Activated T-cell treated with anti-CD3 and anti-CD28 coated beads, Interleukin-2, amount 50 U/mL, for 72 hours (primary cell): ENCODE measurements at places on chromosomes 16 and 17. TPM values are rescaled to one million over a fixed set of nuclear protein-coding genes. Genes with fewer than 3 reads are reported as not detected.
A peak's percentile ranks its signal among the peaks of the same experiment; 100 is the strongest.

DNA sequence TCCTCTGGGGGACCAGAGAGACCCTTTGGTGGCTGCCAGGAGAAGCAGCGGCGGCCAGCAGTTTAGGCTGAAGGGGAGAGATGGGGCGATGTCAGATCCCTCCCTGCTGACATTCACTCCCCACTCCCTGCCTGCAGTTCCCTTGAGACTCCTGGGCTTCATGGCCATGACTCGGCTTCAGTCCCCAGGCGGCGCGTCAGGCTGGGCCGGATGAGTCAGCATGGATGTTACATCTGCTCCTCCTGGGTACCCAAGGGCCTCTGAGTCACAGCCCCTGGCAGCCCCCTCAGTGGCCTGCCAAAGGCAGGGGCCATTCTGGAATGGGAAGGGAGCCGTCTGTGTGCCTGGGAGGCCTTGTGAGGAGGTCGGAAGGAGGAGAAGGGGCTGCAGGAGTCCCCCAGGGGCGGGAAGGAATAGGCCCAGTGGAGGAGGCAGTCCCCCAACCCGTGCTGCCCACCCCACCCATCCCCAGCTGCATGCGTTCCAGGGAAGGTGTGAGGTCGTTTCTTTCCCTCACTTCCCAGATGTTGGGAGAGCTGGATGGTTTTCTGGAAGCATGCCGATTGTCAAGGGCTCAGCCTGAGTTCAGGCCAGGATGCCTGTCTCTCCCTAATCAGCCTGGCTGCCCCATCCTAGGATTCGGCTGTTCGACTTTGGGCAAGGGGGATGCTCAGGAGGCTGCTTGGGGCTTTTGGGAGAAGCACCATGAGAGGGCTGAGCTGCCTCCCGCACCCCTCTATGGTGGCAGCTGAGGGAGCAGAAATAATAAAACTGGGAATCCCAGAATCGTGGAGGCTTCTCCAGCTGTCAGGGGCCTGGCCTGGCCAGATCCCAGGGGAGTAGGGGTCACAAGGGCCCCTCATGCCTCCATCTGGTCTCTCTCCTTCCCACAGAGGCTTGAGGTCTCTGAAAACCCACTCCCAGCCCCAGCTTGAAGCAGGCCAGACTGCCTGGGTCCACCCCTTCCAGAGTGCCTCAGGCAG, 9.7 kb downstream of the RHBDL3 start:
- peaks cover 35% of the 10 kb centered on the region for H3K27me3 ChIP-seq
- no peaks in the 10 kb centered on the region for H3K36me3 ChIP-seq
- H3K4me1 ChIP-seq = no peaks in the 10 kb centered on the region
- DNase-seq = no peak
- H3K4me3 ChIP-seq = no peak overlapping the region

- peaks cover 22% of the 10 kb centered on the region for H3K27me3 ChIP-seq
- H3K4me3 ChIP-seq = no peak overlapping the region
- H3K36me3 ChIP-seq = no peaks in the 10 kb centered on the region
These were observed 7.1 kb upstream of the ITPRIPL2 start for GRCh38 chr16:19106625-19107020.

DNA sequence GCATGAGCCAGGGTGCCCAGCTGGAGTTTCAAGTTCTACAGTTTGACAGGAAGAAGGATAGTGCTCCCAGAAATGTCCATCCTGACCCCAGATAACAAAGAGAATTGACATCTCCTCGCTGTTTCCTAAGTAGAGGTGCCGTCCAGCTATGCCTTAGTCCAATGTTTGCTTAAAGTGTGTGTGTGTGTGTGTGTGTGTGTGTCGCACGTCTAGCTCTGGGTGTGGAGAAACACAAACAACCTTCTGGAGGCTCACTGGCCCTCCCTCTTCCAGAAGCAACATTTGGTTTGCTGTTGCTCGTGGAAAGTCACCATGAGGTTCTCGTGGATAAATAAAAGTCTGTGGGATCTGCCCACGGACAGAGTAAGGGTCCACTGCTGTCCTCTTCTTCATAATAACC, 22.1 kb downstream of the EMP2 start:
- peaks cover 5% of the 10 kb centered on the region for H3K4me1 ChIP-seq
- DNase-seq = no peak
- H3K27me3 ChIP-seq = peaks cover 22% of the 10 kb centered on the region
- no peak overlapping the region for H3K4me3 ChIP-seq
- H3K27ac ChIP-seq = no peak overlapping the region

DNA sequence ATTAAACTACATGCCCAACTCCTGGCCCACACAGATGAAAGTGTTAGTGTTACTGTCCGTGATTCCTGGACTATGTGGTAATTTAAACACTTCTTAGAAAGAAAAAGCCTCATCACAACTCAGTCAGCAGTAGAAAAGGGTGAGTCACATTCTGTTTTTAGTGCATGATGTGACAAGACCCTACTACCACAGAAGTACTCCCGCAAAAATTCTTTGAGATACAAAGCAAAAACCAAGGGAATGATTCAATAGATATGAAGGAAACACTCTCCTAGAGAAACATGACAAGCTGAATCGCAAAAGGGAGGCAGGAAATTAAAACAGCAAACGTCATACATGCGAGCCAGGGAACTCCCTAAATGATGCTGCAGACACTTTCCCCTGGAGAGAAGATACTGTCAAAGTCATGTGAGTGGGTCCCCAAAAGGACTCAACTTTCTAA, 14.4 kb downstream of the SNN start:
- peaks cover 55% of the 10 kb centered on the region for H3K4me1 ChIP-seq
- H3K36me3 ChIP-seq = peaks cover 31% of the 10 kb centered on the region
- peak overlapping the region; percentile 55 for H3K27ac ChIP-seq
- H3K4me3 ChIP-seq = no peak overlapping the region

- H3K4me3 ChIP-seq = no peak overlapping the region
- H3K27ac ChIP-seq = no peak overlapping the region
- no peaks in the 10 kb centered on the region for H3K4me1 ChIP-seq
These were observed 16.3 kb downstream of the HS3ST4 start for GRCh38 chr16:25707982-25708583.

DNA sequence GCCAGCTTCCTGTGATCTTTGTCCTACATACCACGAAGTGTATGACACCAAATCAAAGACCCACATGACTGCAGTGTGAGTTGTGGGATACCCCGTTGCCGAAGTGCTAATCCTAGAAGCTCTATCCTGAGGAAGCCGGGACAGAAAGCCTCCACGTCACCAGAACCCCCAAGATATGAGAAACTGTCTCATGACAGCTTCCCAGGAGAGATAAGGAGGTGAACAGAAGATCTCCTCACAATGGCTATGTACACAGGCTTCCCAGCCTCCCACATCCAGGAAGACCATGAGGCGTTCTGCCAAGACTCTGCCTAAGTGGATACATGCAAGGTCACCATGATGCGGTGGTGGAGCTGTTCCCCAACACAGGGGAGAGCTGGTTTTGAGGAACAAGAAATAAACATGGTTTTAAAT, 37.1 kb downstream of the TRIM25 start:
- peaks cover 24% of the 10 kb centered on the region for H3K27me3 ChIP-seq
- no peak overlapping the region for H3K27ac ChIP-seq
- no peak overlapping the region for H3K4me3 ChIP-seq
- H3K4me1 ChIP-seq = no peaks in the 10 kb centered on the region

DNA sequence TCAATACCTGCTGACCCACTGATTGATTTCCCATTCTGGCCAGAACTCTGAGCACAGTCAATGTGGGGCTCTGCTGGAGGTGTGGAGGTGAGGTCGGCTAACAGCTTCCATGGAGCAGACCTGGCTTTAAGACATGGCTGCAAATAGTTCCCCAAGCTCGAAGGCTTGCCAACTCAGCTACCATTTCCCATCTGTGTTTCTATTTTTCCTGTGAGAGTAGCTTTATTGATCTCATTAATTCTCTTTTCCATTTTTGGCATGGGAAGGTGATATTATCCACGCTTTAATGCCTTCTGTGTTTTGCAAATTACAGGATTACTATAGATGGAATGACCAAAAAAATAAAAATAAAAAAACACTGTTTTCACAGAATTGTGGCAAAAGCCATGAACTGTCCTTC, 151.6 kb upstream of the XYLT1 start:
- peaks cover 10% of the 10 kb centered on the region for H3K36me3 ChIP-seq
- H3K27ac ChIP-seq = no peak overlapping the region
- no peak overlapping the region for H3K4me3 ChIP-seq
- H3K27me3 ChIP-seq = peaks cover 42% of the 10 kb centered on the region

DNA sequence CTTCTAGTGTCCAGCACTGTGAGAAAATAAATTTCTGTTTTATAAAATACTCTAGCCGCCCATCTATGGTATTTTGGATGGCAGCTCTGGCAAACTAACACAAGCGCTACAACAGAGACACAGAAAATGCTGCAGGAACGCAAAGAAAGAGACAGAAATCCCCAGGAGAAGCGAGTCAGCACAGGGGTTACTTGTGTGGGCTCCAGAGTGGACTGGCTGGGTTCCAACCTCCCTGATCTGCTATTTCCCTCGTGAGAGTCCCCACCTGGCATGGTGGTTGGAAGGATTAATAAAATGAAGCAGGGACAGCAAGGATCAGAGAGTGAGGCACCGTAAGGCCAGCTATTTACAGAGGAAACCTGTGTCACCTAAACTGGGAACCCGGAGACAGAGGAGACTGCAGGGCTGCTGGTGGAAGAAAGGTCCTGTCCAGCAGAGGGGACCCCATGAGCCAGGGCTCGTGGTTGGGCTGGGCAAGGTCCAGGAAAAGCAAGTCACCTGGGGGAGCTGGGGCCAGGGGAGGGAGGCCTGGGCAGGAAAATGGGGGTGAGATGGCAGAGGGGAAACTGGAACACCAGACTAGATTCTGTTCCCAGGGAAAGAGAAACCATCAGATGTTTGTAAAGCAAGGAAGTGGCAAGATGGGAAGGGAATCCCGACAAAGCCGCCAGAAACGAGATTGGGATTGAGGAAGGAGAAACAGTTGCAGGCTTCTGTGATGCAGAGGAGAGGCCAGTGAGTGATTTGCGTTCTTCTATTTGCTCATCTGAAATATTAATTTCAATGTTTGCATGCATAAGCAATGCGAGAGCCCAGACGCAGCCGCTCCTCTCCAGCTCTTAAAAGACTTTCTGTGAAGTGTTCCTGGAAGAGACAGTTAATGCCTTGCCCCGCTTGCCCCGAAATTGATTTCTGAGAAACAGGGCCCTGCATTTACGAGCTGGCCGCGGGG, 63.0 kb upstream of the TEKT3 start:
- H3K27me3 ChIP-seq = no peaks in the 10 kb centered on the region
- no peak overlapping the region for H3K4me3 ChIP-seq
- DNase-seq = no peak
- no peak overlapping the region for H3K27ac ChIP-seq
- H3K36me3 ChIP-seq = no peaks in the 10 kb centered on the region

DNA sequence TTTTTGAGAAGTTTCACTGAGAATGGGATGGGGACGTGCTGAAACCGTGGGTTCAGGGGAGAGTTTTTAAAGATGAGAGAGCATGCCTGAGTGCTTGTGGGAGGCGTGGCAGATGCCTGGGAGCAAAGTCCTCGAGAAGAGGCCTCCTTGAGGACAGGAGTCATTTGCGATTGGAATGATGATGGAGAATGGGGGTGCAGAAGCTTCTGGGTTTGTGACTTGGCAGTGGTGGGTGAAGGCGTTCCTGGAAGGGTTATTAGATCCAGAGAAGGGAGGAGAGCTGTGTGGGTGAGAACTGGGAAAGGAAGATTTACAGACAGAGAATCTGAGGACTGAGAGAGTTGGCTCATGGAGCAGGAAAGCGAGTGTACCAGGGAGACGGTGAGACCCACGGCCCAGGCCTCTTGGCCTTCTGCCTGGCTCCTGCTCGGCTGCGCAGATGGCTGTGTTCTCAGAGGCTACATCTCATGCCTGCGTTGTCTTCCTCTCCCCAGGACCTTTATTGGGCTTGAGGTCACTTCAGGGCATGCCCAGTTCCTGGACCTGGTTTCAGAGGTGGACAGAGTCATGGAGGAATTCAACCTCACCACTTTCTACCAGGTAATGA, 8.6 kb upstream of the MMP15 start:
- no peak overlapping the region for H3K4me3 ChIP-seq
- H3K4me1 ChIP-seq = peaks cover 9% of the 10 kb centered on the region
- H3K27me3 ChIP-seq = no peaks in the 10 kb centered on the region
- no peak overlapping the region for H3K27ac ChIP-seq
- H3K36me3 ChIP-seq = no peaks in the 10 kb centered on the region
- DNase-seq = no peak

DNA sequence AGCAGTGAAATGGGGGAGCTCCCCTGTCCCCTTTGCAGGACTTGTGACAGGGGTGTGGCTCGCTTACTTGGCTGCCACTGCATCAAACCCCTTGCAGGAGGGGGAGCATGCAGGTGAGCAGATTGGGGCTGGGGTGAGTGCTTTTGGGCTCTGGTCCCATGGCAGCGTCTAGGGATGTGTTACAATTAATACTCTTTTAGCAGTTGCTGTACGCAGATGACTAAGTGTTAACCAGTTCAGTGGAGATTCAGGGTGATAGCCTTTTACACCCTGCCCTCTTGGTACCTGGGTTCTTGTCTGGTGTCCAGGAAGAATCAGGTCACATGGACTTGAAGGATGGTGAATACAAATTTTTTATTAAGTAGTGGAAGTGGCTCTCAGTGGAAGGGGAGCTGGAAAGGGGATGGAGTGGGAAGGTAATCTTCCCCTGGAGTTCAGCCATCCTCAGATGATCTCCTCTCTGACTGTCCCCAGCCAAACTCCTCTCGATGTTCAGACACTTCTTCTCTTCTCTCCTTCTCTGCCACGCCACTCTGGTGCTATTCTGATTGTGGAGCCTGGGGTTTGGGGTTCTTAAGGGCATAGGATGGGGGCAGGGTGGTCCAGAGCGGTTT, 100.1 kb downstream of the MARF1 start:
- H3K27me3 ChIP-seq = no peaks in the 10 kb centered on the region
- H3K27ac ChIP-seq = no peak overlapping the region
- DNase-seq = no peak
- no peaks in the 10 kb centered on the region for H3K36me3 ChIP-seq
- peaks cover 6% of the 10 kb centered on the region for H3K4me1 ChIP-seq

MYH1 gene
- not detected for total RNA-seq

- no peak overlapping the region for H3K27ac ChIP-seq
- peaks cover 48% of the 10 kb centered on the region for H3K4me1 ChIP-seq
- H3K27me3 ChIP-seq = no peaks in the 10 kb centered on the region
These were observed 7.9 kb downstream of the PNPO start for GRCh38 chr17:47949197-47949759.

DNA sequence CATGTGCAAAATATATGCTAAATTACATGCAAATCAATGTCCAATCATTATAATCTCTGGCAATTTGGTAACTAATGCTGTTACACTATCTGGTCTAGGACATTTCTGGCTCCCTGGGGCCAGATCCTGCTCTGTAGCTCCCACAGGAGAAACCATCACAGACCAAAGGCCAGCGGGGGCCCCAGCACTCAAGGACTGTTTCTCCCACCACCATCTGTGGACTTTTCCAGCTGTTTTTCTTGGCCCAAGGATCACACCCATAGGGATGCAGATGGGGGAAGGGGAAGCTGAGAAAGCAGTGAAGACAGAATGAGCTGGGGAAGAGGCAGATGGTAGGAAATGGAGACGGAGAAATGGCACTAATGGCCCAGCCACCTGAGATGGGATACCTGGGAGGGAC, at the start of gene HIGD1B:
HIGD1B (plus strand) TSS at position 298 of the 400 bp plus-strand sequence. CDS start 270 bp downstream, outside the sequence.
- no peak within 1 kb of the TSS for H3K4me3 ChIP-seq
- DNase-seq = no peak

PPM1E gene
- total RNA-seq = 0.12 TPM

GRCh38 chr16:53962041-53962440, 258.1 kb downstream of the FTO start:
- no peaks in the 10 kb centered on the region for H3K36me3 ChIP-seq
- peak overlapping the region; percentile 86 for H3K27ac ChIP-seq
- no peak for DNase-seq
- peaks cover 12% of the 10 kb centered on the region for H3K4me1 ChIP-seq
- H3K27me3 ChIP-seq = no peaks in the 10 kb centered on the region

WBP2 gene
- total RNA-seq = 109 TPM

C16orf46 gene
- not detected for total RNA-seq

TBC1D3I gene
- total RNA-seq = 2.5 TPM

GRCh38 chr17:36188891-36189306, 7.7 kb downstream of the CCL3L1 start:
- H3K27me3 ChIP-seq = peaks cover 62% of the 10 kb centered on the region
- peaks cover 14% of the 10 kb centered on the region for H3K4me1 ChIP-seq
- no peaks in the 10 kb centered on the region for H3K36me3 ChIP-seq
- no peak overlapping the region for H3K4me3 ChIP-seq
- peak overlapping the region; percentile 53 for H3K27ac ChIP-seq

CLEC3A gene
- not detected for total RNA-seq
